Stimulated activated CD4-positive, alpha-beta T cell treated with anti-CD3 and anti-CD28 coated beads, Interleukin-15, amount 100 ng/mL, for 48 hours (primary cell): ENCODE measurements at places on chromosomes 2 and 18.

DNA sequence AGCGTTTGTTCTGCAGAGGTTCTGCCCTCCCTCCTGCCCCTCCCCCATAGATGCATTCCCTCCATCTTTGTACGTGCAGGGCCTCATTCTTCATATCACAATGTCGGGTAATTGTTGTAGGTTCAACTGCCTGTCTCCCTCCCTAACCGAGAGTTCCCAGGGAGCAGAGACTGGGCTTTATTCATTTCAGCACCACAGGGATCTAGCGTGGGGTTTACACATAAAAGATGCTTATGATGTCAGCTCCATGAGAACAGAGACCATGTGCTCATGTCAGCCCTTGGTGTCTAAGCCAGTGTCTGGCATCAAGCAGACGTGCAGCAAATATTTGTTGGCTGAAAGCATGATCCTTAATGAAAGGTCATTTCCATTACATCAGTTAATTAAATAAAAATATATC, 298.9 kb upstream of the TRIB2 start:
- no peak for DNase-seq

GRCh38 chr2:156653675-156654074, 217.5 kb downstream of the GPD2 start:
- DNase-seq: no peak

- no peak for DNase-seq
These were observed 311.2 kb downstream of the LPIN1 start for GRCh38 chr2:12057436-12058166.

DNA sequence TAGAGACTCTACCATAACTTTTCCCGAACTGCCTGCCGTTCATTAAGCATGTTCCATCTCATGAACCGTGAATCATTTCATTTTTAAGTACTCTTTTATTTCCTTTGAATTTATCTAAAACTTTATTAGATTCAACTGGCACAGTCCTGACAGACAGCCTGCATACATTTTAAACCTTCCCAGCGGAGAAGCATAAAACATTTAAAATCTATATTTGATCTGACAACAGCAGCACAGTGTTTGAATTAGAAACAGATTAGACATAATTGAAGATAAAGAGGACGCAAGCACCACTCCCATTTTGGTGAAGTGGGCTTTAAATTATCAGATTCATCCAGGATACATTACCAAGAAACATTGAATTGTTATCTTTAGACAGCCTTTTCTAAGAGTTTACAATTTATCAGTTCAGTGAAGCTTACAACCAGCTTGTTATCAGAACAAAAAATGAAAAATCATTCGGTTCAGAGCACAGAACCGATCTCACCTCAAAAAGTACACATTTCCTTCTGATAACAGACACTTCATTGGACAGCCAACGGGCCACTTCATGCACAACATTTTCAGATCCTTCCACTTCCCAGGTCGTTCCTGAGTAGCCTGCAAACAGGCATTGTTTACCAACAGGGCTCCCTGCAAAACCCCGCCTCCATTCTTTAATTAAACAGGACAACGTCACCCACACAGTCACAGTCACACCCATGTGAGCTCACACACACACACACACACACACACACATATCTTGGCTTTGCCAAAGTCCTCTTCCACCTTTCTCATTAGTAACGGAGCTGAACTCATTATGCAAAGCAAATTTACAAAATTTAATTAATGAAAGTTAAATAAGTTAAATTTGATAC, 171.2 kb downstream of the SP3 start:
- DNase-seq: no peak

DNA sequence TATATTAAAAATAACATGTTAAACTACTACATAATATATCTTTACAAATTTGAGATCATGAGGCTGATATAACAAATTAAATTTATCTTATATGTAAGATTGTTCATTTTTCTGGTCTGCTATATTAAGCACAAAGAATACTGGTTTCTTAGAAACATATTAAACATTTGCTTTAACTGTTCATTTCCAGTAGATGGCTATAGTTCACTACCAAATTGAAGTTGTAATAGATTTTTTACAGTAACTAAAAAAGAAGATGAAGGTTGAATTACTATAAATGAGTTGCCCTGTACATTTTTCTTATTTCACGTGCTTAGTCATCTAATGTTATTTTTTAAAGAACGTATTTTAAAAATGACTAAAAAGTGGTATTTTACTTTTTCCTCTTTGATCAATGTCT, 57.0 kb downstream of the ZNF407 start:
- DNase-seq: no peak

DNA sequence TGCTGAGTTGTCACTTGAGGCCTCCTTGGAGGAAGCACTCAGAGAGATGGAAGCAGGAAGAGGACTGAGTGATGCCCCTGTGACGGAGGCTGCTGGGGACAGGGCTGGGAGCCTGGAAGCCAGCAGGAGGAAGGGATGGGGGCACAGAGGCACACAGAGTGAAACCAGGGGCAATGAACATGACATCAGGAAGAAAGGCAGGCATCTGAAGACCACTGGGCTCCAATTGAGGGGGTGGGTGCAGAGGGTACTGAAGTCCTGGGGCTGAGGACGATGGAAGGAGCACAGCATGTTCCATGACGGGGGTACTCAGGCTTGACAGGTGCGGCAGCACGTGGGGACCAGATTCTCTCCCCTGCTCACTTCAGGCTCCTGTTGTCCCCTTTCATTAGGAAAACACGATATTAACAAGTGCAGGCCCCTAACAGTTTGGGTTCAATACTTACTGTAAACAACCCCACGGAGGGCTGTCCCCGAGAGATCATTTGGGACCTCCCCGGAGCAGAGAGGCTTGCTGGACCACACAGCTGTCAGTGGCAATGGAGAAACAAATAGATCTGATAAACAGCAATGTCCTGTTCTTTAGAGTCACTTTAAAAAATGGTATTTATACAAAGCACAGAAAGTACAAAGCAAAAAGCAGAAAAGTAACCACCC, 8.7 kb downstream of the INPP5D start:
- DNase-seq: no peak

DNA sequence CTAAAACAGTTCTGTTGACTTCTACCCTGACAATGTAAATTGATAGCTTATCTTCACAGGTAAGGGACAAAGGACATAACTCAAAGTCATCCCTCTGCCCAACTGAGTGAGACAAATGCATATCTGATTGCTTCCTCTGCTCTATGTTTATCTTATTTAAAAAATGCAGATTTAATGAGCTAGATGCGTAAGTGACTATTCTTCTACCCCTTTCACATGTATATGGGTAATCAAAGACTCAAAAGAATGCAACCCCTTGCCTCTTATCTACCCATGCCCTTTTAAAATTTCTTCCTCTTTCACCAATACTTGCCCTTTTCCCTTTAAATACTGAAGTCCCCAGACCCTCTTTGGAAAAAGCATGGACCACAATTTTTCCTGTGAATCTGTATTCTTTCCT, 253.4 kb downstream of the WDPCP start:
- no peak for DNase-seq

- no peak for DNase-seq
These were observed 337.9 kb upstream of the SLC39A10 start for GRCh38 chr2:195319112-195319460.

- DNase-seq: no peak
These were observed 84.1 kb downstream of the SPTBN1 start for GRCh38 chr2:54540194-54540593.

- DNase-seq: no peak
These were observed 254.6 kb downstream of the LOXHD1 start for GRCh38 chr18:46402396-46402795.

DNA sequence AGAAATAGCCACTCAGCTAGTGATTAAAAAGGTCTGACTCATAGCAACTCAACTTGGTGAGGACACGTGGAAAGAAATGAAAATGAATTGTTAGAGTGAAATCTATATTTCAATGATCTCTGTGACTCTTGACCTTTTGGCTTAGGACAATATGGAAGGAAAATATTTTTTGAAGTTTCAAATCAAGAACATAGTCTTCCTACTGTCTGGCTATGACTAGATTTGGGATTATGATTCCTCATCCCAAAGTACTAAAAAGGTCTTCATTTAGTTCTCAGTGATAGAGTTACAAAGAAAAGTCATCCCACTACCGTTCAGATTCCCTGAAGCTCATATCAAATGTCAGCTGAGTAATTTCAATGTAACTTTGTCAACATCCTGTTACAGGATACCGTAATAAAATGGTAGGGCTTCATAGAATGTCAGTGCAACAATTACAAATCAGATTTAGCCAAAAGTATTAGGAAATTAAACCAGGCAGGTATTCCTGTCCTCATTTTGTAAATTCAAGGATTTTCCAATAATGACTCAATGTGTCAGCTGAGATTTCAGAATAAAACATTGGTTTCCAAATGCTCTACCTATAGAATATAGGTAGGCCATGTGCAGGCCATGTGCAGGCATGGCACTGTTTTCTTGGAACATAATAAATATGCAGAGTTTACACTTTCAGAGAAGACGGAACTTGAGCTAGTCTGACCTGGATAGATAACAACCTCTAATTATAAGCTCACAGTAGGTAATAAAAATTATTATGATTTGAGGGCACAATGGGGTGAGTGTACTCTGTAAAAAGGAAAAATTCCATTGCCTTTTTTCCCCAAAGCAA, 36.0 kb downstream of the ANKRD29 start:
- no peak for DNase-seq

- no peak for DNase-seq
These were observed 45.1 kb downstream of the FARSB start for GRCh38 chr2:222610746-222611145.
